AML-193 (cell line): ENCODE measurements at places on chromosomes 3 and 15.

GRCh38 chr15:72133211-72133610 is 15.0 kb downstream of the SENP8 start:
- no peak for DNase-seq

GRCh38 chr3:126910231-126910630 is 72.7 kb upstream of the PLXNA1 start:
- no peak for DNase-seq

DNA sequence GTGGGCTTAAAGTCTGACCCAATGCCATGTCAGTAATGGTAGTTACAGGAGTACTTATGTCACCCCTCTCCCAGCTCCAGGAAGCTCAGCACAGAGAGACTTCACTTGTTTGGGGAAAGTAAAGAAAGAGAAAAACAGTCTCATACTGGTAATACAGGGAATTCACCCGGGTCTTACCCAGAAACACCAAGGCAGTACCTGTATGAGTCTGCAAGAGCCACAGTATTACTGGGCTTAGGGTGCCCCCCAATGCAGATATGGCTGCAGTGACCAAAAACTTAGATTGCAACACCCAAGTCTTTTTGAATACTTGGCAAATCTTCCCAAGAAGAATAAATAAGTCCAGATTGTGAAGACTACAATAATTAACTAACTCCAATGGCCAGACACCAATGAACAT is 622.1 kb downstream of the IGSF11 start:
- no peak for DNase-seq

DNA sequence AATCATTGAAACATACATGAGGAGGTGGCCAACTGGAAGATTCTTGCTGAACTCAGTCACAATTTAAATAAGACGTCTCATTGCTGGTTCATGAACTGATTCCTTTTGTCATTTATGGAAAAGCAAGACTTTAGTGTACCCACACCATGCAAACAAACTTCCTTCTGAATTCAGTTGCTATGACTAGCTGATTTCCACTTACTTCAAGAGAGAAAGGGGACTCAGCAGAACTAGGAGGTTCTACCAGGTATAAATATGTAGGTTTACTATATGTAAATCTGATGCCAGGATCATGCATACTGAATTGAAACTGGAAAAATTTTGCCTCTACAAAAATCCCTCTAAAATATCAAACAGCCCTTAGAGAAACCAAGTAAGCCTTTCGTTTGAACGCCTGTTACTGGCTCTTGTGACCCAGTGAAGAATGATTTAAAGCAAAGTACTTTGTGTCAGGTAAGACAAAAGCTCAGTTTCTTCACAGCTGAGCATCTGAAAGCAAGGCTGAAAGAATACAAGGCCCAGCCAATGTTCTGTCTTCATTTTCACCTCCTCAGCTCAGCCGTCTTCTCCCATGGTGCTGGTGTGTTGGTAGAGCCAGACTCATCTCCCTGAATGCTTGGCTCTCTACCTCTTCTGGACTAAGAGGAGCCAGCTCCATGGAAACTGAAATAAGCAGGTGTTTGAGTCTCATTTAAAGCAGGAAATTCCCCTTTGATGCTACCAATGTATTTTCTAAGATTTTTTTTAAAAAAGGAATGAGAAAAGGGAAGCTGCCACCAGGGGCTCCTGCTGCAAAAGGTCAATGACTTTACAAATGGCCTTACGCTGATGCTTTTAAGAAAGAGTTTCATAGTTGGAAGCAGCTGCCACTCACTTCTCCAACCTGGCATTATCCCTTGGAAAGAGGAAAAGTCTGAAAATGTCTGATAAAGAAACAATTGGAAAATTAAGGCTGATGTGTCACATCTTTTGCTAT is 301.6 kb downstream of the EFHB start:
- DNase-seq, result no peak

GRCh38 chr15:74120426-74120825 is 10.0 kb upstream of the ISLR2 start:
- DNase-seq, result no peak
